Right hindlimb (tissue), 1 donor: ENCODE measurements at places on chromosomes 16 and 17.

- DNase-seq = no peak
Measured at GRCh38 chr17:83203073-83203471, 123.7 kb downstream of the METRNL start.

- DNase-seq = no peak
Measured at GRCh38 chr16:58049232-58050185, 24.0 kb downstream of the MMP15 start.

GRCh38 chr17:77188084-77189066 is 47.6 kb downstream of the SEC14L1 start:
- no peak for DNase-seq

- no peak for DNase-seq
Measured at GRCh38 chr16:75535211-75535843, 581 bp downstream of the CHST5 start.

GRCh38 chr17:36641877-36642845 is 40.8 kb downstream of the MRM1 start:
- no peak for DNase-seq

- no peak for DNase-seq
Measured at GRCh38 chr16:49489686-49490320, 116.2 kb downstream of the C16orf78 start.

- DNase-seq = peak; percentile 62
Measured at GRCh38 chr16:15509593-15510535, 75.5 kb downstream of the BMERB1 start.

DNA sequence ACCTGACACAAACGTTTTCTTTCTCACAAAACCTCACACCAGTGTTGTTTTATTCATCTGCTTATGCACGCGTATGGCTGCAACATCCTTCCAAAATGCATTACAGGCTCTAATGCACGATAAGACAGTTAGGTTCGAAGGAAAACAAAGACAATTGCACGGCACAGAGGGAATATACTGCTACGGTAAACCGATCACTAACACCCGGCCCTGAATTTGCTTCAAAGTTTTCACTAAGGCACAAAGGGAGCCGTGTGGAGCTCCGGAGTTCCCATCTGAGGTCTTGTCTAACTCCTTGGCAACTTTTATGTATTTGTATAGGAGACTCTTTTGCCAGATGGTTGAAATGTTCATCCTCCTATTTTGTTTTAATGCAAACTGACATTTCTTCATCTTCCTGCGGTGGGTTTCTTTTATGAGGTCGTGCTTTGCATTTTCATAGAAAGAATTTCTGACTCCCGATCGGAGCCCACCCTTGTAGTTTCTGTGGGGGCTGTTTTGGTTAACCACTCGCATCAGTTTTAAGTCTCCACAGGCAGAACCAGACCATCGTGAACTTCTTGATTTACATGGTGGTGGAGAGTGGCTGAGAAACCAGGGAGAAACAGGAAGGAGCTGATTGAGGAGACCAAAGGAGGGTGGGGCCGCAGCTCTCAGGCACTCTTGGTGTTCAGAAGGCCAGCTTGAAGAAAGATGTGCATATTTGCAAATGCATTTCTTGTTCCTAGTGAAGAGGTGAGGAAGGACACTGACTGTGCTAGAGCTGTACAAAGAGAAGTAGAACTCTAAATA is 516.8 kb downstream of the MAF start:
- no peak for DNase-seq

DNA sequence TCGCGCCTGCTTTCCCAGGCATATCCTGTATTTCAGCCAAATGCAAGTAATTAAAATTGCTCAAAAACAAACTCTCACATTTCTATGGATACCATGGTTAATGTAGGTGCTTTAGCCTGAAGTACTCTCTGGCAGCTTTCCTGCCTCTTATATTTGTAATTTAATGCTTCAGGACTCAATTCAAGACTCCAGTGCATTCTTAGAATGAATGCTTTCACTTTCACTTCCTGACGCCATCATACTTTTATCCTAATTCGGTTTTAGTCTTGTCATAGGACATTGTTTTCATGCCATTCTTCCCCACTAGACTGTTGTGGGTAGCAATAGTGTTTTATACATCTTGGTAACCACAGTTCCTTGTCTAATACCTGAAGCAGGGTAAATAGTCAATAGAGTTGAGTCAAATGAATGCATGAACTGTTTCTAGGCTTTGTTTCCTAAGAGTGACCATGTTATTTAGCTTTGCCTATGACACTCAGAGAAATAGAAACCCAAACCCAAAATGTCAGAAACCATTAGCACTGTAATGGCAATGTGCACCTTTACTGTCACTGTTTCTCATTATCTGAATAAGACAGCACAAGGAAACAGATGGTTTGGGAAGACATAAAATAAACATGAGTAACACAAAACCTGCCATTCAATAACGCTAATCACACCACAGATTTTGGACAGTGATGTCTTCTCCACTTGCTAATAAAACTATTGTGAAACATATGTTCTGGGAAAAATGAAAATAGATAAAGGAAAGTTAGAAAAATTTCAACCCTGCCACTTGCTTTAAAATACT is 705.5 kb downstream of the CDH11 start:
- no peak for DNase-seq

- no peak for DNase-seq
Measured at GRCh38 chr17:66347661-66348514, 45.5 kb downstream of the PRKCA start.

DNA sequence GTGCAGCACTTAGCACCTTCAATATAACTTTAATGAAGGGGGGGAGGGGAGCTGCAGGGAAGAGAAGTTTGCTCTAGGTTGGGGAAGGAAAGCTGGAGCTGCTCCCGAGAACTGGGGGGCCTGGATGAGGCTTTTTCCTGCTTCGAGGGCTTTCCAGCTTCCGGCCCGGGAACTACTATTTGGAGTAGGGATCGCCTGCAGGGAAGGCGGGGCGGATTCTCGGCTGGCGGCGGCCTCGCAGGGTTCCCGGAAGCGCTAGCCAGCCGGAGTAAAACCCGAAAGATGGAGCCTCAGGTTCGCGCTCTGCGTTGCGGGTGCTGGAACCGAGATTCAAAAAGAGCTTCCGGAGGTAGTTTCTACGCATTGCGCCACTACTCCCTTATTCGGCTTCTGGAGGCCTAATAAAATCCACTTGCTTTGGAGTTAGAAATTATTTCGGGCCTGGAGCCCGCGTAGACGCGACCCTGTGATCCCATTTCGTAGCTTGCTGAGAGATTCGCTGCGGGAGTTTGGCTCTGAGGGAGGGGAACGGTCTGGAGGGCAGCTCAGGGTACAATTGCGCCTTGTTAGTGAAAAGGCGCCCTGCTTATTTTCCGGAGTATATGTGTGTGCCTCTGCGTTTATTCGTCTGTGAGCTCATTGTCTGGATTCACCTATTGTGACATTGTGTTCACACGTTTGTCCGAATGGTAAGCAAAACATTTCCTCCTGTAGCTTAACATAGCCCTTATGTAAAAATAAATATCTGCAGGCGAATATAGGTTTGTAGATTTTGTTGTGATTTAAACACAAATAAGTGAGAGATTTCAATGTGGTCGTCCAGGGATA is 652 bp downstream of the PRAC2 start:
- no peak for DNase-seq

DNA sequence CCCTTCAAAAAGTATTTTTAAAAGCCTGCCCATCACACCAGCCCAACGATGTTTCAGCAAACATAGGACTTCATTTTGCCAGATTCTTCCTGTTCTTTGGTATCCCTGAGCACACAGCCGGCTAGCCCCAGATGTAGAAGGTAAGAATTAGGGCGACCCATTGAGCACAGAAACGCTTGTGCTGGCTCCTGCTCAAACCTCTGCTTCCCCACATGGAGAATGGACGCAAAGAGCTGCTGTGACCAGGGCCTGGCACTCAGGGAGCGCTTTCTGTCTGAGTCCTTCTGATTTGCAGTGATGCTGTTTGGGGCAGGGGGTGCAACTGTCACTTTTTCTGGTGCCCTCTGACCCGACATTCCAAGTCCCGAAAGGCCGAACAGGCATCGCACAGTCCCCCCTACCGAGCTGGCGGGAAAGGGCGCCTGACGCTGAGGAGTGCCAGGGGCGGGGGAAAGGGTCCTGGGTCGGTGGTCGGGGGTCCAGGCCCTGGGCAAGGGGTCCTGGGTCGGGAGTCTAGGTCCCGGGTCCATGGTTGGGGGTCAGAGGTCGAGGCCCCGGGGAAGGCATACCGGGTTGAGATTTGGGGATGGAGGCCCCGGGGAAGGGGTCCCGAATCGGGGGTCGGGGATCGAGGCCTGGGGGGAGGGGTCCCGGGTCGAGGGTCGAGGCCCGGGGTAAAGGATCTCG is 930 bp downstream of the CHMP1A start:
- DNase-seq = no peak

DNA sequence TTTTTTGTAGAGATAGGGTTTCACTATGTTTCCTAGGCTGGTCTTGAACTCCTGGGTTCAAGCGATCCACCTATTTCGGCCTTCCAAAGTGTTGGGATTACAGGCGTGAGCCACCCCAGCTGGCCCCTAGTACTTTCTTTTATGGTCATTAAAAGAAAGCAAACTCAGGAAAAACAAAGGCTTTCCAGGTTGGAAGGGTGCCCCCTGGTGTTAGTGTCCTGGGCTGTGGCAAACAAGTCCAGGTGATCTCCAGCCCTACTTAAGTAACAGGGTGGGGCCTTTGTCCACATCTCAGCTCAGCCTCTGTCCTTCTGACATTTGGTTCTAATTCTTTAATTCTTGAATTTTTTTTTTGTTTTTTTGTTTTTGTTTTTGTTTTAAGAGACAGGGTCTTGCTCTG is 6.9 kb downstream of the IGFBP4 start:
- no peak for DNase-seq

- DNase-seq = no peak
Measured at GRCh38 chr17:77957235-77957856, 1.2 kb upstream of the TNRC6C start.

GRCh38 chr16:87995644-87996043 is 44.4 kb downstream of the BANP start:
- DNase-seq = no peak

DNA sequence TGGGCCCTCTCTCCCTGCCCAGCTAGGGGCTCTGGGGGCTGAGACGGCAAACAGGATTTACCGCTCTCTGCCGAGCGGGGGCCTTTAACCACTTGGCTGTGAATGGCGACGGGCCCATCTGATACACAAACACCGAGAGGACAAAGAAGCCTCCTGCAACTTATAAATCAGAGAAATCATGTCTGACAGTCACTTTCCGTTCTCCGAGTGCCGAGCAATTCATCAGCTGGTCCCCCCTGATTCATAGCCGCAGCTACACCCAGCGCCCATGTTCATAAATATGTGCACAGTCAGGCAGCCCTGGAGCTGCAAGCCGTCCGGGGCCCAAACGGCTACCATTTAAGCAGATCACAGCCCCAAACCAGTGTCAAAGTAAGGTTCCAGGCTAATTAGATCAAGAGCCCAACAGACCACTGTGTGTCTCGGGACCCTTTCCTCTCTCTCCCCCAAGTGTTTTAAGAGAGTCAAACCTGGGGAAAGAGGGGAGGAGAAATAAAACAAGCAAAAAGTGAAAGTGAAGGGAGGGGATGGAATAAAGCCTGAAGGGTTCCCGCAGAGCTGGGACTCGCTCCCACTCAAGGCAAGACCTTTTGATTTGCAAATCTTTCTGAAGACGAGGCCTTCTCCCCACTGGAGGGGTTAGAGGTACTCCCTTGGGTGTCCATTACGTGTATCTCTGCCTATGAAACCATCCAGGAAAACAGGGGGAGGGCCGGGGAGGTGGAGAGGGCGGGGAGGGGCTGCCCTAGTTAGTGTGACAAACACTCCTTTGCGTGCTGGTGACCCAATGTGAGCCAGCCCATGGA is 154.7 kb downstream of the C16orf78 start:
- DNase-seq = peak; percentile 53

DNA sequence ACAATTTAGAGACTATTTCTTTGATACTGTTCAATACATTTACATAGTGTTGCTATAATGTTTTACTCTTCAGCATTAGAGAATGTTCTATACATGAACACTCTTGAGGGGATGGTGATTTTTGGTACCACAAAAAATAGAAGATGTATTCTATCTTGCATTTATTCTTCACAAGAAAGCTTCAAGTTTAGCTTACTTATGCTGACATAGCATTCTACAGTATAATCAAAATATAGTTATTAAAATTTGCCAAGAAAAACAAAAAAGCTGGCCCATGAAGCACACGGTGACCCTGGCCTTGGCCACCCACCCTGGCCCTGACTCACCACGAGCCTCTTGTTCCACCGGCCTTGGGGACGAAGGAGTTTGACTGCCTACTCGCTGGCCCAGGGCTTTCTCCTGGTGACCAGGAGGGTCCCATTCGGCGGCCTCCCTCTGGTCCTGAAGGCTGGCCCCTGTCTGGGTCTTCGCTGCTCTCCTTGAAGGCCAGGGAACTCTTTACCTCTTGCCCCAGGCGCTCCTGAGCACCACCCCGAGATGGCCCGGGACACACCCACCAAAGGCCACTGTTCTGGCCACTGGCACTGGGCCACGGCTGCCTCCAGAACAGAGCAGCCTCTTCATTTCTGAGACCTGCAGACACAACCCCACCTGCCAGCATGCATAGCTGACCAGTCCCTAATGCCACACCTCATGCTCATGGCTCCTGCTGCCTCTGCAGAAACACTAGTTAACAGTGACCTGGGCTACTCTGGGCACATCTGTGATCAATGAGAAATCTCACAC is 22.5 kb upstream of the ICAM2 start:
- no peak for DNase-seq

- DNase-seq = no peak
Measured at GRCh38 chr16:66840883-66841282, 3.3 kb upstream of the CA7 start.

DNA sequence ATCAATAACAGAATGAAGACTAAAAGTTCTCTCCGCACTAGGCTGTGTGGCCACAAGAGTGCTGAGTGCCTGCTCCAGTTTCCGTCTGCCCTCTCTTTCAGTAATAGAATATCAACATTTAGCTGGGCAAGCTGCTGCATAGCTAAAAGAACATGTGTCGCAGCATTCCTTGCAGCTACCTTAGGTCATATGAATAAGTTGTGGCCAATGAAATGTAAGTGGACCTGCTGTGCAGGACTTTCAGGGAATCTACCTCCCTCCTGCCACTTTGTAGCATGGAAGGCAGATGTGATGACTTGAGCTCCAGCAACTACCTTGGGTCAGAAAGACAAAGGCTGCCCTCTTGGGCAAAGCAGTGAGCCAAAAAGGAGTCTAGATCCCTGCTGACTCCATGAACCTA is 25.4 kb downstream of the SLC39A11 start:
- no peak for DNase-seq

DNA sequence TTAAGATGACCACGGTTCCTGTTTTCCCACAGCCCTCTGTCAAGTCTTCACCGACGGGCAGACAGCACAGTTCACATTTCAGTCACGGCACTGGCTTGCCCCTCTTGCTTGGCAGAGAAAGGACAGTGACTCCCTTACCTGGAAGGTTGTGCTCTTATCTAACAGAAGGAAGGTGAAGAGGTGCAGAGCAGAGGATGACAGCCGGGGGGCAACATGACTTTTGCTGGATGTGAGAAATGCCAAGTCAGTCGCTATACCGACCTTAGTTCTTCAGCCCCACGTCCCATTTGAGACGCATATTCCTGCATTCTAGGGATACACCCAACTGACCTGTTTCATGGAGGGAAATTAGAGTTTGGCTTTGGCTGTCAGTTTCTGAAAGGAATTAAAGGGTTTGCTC is 492.3 kb downstream of the NPIPA7 start:
- no peak for DNase-seq

GRCh38 chr16:58635502-58635901 is 5.9 kb upstream of the CNOT1 start:
- no peak for DNase-seq

- DNase-seq = no peak
Measured at GRCh38 chr16:56547120-56547948, 17.5 kb upstream of the MT4 start.

GRCh38 chr16:73052576-73052975 is 4.6 kb upstream of the ZFHX3 start:
- peak; percentile 39 for DNase-seq

- no peak for DNase-seq
Measured at GRCh38 chr17:62796291-62796690, 11.8 kb downstream of the MARCHF10 start.

- DNase-seq = no peak
Measured at GRCh38 chr16:23257682-23258081, 44.4 kb upstream of the SCNN1B start.
